ENCODE measurements at places on chromosomes 11 and 22. TPM values are rescaled to one million over a fixed set of nuclear protein-coding genes. Genes with fewer than 3 reads are reported as not detected.

The TMEM121B gene
- total RNA-seq, result 0.08 TPM

The HSPB2 gene
- total RNA-seq, result 1.6 TPM

The SIK3 gene
- total RNA-seq, result 19.3 TPM

The TSPAN32 gene
- total RNA-seq, result not detected

The OR51B4 gene
- not detected for total RNA-seq

GRCh38 chr11:86861810-86862209 lies 61.5 kb downstream of the PRSS23 start:
- DNase-seq, result no peak

DNA sequence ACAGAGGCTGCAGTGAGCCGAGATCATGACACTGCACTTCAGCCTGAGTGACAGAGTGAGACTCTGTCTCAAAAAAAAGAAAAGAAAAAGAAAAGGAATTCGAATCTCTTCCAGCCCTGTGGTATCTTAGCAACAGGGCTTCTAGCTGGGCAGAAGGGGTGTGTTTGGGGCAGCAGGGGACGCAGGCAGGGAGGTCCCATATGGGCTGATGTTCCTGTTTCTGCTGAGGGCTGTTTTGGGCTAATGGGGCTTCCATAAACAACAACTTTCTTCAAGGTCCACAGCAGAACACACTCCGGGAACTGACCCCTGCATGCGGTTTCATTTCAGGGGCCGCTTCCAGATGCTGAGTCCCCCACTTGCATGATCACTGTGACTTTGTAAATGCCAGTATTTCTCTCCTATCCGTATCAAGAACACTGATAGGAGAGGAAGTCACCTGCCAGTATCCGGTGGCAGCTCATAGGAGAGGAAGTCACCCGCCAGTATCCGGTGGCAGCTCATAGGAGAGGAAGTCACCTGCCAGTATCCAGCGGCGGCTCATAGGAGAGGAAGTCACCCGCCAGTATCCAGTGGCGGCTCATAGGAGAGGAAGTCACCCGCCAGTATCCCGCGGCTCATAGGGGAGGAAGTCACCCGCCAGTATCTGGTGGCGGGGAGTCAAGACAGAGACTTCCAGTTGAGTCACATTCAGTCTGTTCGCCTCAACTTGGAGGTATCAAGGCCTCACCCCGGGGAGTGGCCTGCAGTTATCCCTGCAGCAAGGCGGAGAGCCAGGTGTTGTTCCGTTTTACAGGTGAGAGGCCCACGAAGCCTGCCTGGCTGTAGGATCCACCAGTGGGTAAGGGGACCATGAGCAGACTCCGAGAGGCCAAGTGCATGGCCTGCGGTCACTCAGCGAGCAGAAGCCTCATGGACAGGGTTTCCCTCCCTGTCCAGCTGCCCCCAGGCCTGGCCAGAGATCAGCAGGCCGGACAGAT lies 8.3 kb upstream of the FGF19 start:
- DNase-seq, result no peak

- DNase-seq, result no peak
Observed at GRCh38 chr22:26265281-26265680, 96.0 kb downstream of the SEZ6L start.

DNA sequence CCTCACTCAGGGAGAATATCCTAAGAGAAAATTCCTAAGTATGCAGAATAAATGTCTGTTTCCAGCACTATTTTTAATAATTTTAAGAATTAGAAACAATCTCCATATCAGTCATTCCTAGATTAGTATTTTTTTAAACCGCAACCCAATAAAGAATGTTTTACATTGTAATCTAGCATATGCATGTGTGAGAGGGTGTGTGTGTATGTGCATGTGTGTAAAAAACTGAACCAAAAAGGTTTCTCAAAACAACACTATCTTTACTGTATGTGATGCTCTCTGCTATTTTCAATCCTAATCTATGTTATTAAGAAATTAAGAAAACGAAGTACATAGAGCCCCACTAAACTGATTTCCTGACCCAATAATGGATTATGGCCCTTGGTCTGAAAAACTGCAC lies 90.6 kb upstream of the AKIP1 start:
- no peak for DNase-seq

GRCh38 chr11:76758311-76758710 lies 24.8 kb upstream of the TSKU start:
- no peak for DNase-seq
